Stimulated activated CD8-positive, alpha-beta memory T cell treated with anti-CD3 and anti-CD28 coated beads, Interleukin-7, amount 100 ng/mL, for 48 hours (primary cell): ENCODE measurements at places on chromosomes 7 and 10.

DNA sequence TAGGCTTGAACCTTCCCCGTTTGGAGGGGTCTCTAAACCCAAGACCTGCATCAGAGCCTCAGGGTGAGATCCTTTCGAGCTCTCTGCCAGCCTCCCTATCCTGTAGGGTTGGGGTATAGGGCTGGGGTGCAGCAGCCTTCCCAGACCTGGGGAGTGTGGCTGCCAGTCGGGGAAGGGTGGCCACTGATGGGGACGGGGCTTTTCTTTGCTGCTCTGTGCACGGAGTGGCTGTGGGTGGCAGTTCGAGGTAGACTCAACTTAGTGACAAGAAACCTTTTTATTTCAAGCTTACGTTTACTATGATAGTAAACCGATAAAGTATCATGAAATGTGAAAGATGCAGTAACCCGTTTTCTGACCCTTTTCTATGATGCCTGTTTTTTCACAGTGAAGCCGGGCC, 13.0 kb downstream of the ZNF316 start:
- DNase-seq: no peak

DNA sequence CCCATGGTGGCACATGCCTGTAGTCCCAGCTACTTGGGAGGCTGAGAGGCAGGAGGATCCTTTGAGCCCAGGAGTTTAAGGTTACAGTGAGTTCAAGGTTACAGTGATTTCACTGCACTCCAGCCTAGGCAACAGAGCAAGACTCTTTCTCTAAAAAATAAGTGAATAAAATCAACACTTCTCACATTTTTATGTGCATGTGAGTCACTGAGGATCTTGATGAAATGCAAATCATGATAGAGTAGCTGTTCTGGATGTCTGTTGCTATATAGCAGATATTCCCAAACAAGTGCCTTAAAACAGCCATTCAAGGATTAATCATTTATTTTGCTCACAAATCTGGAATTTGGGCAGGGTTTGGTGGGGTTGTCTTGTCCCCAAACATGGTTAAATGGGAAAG, 62.3 kb upstream of the ARHGAP12 start:
- no peak for DNase-seq

GRCh38 chr7:150434240-150434639, 16.2 kb upstream of the GIMAP8 start:
- DNase-seq: no peak

- no peak for DNase-seq
Measured at GRCh38 chr10:67250686-67251085, 324.9 kb downstream of the LRRTM3 start.

GRCh38 chr7:22214000-22214399, 143.0 kb downstream of the RAPGEF5 start:
- no peak for DNase-seq

- DNase-seq: no peak
Measured at GRCh38 chr7:135405969-135406368, 103.9 kb downstream of the CNOT4 start.

DNA sequence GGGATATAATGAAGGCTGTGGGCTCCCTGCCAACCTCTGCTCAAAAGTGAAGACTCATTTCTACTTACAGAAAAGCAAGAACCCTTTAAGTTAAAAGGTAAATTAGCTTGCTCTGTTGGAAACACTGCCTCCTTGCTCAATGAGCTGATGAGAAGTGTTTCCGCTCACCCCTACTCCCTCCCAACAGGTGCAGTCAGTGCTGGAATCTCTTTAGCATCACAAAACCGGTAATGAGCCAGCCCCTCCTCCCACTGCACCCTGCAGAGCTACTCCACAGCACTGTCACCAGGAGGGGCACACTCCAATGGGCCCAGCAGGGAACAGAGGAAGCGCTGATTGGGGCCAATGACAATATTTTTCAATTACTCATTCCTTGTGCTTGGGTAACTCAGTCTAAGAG, 262.5 kb downstream of the TCERG1L start:
- DNase-seq: no peak

DNA sequence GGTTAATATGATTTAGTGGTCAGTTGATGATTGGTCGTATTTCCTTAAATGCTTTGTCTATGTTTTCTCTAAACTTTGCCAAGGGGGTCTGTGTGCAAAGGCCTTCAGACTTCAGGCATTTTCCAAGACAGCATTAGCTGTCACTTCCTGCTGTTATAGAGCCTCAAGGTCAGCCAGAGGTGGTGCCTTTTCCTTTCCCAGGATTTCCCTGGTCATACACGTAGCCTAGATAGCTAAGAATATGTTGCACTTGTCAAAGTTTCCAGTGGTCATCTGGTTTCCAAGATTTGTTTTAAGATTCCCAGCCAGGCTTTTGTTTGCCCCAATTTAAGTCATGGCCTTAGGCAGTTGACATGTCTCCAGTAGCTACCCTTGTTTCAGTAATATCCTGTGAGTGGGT, 133.2 kb upstream of the IGFBP3 start:
- DNase-seq: no peak

DNA sequence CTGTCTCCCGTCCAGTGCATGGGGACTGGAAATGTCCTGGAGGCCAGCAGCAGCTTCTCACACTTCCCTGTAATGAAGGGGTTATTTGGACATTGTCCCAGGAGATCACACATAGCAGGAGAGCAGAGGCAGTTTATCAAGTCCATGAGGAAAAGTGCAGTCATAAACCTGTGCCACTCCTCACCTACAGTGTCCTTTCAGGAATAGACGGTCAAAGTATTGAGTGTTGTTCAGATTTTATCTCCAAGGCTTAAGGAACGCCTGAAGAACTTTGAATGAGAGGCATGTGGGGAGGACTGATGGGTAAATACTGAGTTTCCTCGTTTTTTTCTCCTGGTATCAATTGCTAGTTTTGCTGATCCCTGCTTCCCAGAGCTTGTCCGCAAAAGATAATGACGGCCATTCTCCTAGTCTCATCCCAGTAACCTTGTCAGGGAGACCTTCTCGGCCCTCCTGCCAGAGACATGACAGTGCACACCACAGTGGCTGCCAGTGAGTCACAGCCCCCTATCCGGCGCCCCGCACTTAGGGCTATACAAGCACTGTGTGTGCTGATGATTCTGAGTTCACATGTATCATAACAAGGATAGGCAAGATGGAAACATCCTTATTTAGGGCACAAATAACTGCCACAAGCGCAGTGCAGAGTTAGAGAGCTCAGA, 495.5 kb upstream of the MGMT start:
- no peak for DNase-seq

DNA sequence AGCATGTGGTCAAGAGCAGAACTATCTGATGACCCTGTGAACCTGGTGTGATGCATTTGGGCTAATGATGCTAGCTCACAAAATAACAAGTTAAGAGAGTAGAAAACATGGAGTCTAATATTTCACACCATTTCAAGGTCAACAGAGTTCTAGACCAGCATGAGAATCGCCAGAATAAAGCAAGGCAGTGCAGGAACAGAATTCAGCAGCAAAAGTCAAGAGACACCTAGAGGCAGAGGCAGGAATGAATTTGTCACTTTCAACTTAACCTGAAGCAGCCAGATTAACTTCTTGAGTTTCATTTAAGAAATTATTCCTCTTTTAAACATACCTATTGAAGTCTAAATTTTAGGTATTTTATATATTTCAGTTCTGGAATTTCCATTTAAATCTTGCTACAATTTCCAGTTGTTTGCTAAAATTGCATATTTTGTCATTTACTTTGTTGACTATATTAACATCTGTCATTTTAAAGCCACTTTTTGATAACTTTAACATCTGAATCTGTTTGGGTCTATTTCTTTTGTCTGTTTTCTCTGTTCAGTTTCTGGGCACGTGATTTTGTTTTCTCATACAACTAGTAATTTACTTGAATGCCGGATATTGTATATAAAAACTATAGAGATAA, 44.2 kb upstream of the PRSS58 start:
- no peak for DNase-seq

DNA sequence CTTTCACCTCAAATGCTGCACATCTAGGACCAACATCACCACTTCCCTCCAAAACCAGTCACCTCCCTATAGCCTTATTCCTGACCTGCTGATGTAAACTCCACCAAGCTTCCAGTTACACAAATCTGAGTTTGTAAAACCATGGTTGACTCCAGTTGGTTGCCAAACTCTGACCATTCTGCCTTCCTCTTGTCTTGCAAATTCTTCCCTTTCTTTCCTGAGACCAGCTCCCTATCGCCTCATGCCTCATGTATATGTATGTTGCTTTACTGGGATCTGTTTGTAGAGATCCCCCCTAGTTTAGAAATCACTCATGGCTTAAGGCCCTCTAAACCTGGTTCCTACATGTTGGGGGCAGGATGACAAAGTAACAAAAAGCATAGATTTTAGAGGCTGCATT, 31.3 kb downstream of the PAX2 start:
- no peak for DNase-seq

DNA sequence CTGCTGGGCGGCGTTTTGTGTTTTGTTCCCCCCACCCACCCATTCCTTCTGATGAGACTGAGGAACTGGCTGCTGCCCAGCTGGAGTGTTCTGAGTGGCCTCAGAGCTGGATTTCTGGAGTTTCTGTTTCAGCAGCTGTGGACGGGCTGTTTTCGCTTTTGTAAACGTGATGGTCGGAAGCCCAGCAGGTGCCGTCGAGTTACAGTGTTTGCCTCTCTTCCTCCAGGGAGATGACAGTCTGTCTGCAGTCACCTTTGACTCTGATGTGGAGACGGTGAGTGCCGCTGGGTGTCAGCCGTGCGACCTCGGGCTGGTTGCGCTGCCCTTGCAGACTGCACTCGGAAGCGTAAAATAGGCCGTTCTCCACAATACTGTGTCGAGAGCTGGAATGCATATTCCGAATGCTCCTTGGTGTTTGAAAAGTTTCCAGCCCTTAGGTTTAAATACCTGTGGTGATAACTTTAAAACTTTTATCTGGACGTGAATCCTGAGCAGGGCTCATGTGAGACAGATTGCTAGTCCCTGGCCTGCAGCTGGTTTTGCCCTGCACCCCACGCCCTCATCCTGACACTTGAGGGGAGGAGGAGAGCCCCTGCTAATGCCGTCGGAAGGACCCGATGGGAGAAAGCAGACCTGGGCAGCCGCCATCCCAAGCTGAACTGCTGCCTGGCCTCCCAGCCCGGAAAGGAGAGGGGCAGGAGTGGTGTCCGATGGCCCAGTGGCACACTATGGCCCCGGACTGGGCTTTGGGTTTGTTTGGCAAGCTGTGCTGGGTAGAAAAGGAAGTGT, 8.3 kb downstream of the IQCE start:
- DNase-seq: no peak

- DNase-seq: no peak
Measured at GRCh38 chr7:130697820-130698219, 11.5 kb upstream of the TSGA13 start.

DNA sequence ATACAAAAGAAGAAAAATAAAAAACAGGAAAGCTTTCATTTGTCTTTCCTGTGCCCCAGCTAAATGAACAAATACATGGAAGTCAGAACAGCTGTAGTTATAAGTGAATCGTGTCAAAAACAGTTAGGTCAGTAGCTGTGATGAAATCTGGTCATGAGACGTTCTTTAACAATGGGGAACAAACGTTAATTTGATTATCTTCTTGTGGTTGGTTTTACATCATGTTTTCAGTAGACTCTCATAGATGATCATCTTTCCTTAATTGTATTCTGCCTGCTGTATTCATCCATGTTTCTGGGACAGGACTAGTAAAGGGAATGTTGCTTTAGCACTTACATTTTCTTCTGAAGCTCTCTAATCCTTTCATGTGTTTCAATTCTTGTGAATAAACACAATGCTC, 97.0 kb downstream of the PCLO start:
- no peak for DNase-seq

- DNase-seq: peak; percentile 73
Measured at GRCh38 chr7:155205368-155206317, 92.0 kb upstream of the INSIG1 start.

- no peak for DNase-seq
Measured at GRCh38 chr10:122127943-122128342, 139.0 kb downstream of the TACC2 start.

DNA sequence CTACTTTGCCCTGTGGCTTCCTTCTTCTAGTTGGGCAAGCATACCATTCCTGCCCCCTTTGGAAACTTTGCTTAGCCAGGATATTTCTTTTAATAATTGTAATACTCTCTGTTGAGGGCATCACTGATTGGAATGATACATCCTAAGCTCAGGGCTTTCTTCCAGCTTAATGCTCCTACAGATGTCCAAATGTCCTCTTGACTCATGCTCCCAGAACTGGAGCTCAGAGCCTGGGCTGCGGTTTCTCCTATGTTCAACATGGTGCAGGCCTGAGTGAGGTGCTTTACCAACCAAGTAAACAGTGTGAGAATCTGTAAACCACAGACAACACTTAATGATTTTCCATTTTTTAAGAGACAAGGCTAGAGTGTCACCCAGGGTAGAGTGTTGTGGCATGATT, 108.6 kb downstream of the LRRC4 start:
- DNase-seq: no peak

DNA sequence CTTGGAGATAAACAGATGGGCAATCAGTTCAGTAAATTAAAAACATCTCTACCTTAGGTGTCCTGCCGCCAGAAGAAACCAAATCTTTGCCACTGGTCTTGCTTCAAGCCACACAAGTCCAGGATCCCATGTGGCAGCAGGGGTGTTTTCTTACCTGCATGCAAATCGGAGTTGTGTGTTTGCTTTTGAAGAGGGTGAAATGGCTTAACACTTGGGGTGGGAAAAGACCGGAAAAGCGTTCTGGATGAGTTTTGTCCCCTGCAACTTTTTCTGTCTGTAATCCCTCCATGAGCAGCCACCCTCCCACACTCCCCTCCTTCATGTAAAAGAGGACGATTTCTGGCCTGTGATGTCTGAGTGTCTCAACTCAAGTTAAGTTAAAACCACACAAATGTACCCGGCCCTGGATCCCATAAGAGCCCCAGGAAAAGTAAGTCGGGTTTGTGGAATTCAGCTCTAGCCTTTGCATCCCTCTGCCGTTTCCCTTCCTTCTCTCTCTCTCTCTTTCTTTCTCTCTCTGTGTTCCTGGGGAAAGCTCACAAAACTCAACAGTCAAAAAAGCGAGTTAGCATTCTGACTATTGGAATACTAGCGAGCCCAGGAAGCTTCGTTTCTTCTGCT, 178.5 kb downstream of the TCF7L2 start:
- no peak for DNase-seq

DNA sequence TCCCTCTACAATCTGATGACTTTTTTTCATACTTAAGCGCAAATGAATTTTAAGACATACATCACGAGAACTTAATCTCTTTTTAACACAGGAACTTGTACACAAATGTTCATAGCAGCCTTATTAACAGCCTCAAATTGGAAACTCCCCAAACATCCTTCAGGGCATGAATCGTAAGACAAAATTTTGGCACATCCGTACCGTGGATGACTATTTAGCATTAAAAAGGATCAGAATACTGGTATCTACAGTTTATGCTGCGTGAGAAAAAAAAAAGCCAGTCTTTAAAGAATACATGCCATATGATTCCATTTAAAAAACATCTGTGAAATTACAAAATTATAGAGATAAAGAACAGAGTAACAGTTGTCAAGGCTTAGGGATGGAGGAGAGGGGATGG, 46.8 kb downstream of the PDE1C start:
- DNase-seq: no peak
